ENCODE measurements at places on chromosomes 4 and X.

- no peak for DNase-seq
Observed at GRCh38 chrX:132918523-132918922, 39.9 kb downstream of the HS6ST2 start.

GRCh38 chr4:169098969-169099690, 89.1 kb upstream of the CBR4 start:
- DNase-seq: no peak

- DNase-seq: no peak
Observed at GRCh38 chr4:15331930-15332329, 95.9 kb upstream of the C1QTNF7 start.

DNA sequence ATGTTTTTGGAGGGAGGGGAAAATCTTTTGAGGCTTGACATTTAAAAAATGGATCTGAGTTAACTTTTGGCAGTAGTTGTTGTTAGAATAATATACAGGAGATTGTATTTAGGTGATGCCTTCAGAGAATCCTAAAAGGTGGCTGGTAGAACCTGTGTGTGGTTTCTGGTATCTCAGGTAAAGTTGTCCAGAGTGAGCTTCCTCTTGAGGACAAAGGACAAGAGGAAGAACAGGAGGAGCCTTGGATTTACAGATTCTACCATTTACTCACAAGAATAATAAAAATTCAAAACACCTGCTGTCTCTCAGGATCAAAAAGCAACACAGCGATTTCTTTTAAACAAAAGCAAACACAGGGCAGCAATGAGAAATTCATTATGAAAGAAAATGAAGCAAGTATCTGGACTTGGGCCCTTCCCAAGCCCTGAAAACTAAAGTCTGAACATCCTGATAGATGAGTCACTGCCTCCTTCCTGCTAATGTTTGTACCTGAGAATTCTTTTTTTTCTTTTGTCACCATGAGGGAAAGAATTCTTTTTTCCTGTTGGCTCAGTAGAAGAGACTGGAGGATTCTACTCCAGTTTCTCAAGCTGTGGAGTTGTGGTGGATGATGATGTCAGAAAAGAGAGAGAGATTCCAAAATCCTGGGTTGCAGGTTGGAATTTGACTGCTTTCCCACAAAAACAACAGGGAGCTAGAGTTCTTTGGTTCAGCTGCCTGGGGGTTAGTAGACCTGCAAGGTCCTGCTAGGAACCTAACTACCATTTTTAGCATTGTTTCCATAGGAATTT, 31.5 kb upstream of the RAPGEF2 start:
- DNase-seq: no peak

DNA sequence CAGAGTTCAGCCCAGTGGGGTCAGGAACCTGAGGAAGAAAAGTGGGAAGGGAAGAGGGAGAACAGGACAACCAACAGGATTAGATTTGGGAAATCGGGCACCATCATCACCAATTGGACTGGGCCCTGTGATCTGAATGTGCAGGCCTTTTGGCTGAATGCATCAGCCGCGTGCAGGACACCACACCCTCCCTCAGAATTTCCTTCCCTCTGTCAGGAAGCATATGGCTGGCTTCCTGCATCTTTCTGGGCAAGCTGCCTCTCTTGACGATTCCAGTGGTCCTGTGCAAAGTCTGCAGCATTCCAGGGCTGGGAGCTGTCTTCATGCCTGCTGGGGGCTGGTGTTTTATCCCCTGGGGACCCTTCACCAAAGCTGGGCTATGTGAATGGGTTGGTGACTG, 16.4 kb downstream of the MAGEA4 start:
- no peak for DNase-seq

DNA sequence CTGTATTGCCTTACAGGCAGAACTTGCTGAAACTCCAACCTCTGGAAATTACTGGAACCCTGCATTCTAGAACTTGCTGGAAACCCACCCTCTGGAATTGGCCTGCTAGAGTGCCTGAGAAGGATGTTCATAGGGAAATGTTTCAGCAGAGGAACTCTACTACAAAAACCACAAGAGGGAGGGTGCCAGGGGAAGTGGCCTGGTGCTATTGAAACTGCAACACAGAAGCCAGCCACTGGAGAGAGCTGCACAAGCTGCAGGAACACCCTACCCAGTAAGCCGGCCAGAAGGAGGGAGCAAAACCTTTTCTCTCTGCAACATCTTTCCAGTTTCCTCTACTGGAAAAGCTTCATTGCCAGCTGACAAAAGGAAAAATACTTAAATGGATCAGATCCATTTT, 2.5 kb upstream of the BRWD3 start:
- DNase-seq: peak; percentile 53

GRCh38 chr4:21467551-21467950, 481.0 kb downstream of the KCNIP4 start:
- DNase-seq: no peak

DNA sequence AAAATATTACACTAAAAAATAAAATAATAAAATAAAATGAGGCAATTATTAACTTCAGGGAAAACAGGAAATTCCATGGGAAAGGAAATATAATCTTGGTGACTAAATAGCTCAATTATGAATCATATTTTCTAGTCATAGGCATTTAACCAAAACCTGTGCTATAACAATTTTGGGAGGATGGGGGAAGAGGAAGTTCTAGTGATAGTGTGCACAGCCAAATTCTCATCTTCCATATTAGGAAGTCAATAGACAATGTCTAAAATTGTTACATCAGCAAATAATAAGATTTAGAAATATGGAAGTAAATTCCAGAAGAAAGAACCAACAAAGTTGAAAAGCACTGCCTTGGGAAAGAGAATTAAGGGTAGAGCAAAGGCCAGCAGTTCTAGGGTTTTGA, 2.8 kb downstream of the AWAT2 start:
- DNase-seq: no peak

DNA sequence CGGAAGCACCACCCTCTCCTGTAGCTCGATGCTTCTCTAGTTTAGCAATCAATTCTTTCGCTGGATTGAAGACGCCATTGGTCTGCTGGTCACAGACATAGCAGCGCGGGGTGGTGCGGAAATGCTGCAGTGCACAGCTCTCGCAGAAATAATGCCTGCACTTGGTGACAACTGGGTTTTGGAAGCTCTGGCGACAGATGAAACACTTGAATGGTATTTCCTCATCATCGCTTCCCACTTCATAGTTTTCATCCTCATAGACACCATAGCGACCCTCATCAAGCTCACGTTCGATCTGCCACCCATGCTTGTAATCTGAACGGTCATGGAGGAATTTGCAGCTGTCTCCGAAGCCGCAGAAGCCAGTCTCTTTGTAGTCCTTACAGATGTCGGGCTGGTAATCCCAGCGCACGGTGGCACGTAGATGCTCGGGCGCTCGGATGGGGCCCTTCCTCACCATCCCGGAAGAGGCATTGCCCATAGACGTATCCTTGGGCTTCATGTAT, 854 bp downstream of the RNF113A start:
- DNase-seq: peak; percentile 36

DNA sequence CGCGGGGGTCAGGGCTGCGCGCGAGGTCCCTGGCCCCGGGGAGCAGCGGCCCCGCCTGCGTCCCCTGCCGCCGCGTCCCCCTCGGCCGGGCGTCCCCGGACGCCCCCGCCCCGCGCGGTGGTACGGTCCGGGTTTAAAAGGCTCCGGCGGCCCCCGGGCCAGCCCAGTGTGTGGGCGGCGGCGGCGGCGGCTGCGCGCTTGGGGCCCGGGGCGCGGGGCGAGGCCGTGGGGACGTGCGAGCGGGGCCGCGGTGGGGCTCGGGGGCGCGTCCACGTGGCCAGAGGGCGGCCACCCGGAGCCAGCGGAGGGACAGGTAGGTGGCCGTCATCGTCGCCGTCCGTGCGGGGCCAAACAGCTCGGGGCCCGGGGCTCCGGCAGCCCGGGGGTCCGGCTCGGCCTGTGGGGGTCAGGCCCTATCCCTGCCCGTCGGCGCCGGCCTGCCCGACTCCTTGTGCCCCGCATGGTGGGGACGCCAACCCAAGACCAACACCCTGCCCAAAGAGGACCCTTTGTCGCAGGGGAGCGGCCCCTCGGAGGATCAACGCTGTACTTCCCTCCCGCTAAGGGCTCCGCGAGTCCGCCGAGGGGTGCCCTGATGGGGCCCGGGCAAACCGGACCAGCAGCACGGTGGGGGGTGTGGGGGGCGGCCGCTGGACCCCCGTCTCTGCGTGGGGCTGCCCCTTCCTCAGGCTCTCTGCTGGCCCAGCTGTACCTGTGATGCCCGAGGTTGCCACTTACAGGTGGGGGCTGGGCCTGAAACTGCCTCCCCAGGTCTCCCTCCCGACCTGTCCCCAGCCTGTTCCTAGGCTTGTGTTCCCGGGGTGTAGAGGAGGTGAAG, at the start of gene PLXNA3:
Gene PLXNA3 (plus strand): TSS at position 166 of the 838 bp plus-strand sequence. CDS start 1,903 bp downstream, outside the sequence.
- DNase-seq: peak; percentile 78

DNA sequence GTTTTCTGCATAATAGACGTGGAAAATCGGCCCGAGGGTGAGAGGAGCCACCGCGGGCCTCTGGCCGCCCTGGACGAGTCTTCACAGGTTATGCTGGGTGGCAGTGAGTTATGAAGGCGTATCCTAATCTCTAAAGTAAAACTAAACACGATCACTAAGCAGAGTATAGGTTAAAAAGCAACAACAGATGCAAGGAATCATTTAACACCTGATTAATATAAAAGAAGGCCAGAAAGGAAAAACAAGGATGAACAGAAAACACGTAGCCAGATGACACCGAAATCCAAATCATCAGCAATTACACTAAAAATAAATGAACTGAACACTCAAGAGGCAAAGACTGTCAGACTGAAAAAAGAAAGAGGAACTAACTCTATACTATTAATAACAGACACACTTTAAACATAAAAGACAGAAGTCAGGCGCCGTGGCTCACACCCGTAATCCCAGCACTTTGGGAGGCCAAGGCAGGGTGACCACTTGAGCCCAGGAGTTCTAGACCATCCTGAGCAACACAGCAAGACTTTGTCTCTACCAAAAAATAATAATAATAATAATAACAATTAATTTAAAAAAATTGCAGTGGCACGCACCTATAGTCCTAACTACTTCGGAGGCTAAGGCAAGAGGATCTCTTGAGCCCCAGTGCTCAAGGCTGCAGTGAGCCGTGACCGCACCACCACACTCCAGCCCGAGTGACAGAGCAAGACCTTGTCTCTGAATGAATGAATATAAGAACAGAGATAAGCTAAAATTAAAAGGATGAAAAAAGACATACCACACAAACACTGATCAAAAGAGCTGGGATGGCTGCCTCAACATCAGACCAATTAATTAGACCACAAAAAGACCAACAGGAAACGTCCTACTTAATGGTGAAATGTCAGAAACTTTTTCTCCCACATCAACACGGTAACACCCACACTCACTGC, 30.0 kb downstream of the CTBP1 start:
- no peak for DNase-seq

DNA sequence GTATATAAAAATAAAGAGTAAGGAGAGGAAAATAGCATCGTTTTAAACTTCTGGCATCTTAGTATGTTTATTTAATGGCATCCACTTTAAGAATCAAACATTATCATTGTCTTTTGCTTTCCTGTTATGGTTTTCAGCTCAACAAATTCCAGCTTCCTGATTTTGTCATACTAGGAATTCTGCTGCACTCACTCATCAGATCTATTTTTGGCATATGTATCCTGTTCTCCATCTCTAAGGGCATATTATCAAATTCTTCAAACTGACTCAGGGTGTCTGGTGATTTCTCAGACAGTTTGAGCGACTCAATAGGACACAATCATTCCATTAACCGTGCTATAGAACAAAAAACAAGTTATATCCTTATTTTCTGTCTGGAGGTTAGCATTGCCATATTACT, 248.5 kb upstream of the DIAPH2 start:
- DNase-seq: no peak

- no peak for DNase-seq
Observed at GRCh38 chr4:157244348-157244747, 23.8 kb downstream of the GRIA2 start.

DNA sequence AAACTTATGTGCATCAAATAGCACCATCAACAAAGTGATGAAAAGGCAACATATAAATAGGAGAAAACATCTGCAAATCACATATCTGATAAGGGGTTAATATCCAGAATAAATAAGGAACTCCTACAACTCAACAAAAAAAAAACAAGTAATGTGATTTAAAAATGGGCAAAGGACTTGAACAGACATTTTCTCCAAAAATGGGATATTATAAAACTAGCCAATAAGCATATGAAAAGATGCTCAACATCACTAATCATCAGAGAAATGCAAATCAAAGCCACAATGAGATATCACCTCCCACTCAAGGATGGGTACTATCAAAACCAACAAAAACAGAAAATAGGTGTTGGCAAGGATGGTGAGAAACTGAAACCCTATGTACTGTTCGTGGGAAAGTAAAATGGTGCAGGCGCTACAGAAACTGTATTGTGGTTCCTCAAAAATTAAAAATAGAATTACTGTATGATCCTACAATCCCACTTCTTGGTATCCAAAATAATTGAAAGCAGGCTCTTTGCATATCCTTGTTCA, 2.4 kb downstream of the DNAJB14 start:
- DNase-seq: peak; percentile 17

- DNase-seq: no peak
Observed at GRCh38 chrX:97328853-97329390, 445.2 kb downstream of the RPA4 start.

DNA sequence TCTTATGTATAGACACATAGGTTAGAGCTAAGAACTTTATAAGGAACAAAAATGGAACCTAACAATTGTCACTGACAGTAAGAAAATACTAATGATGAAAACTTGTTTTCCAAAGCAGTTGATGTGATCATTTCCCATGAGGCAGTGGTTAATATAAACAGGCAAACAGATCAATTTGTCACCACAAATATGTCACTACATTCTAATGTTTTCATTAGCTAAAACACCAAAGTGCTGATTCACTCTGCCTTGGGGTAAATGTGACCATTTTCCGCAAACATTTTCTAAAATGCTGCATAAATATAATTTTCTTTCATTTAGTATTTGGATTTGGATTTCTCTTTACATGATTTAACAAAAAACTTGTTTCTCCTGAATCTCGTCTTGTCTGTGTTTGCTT, 408.9 kb upstream of the CTSO start:
- no peak for DNase-seq

- DNase-seq: no peak
Observed at GRCh38 chr4:151689211-151689991, 71.4 kb downstream of the GATB start.

DNA sequence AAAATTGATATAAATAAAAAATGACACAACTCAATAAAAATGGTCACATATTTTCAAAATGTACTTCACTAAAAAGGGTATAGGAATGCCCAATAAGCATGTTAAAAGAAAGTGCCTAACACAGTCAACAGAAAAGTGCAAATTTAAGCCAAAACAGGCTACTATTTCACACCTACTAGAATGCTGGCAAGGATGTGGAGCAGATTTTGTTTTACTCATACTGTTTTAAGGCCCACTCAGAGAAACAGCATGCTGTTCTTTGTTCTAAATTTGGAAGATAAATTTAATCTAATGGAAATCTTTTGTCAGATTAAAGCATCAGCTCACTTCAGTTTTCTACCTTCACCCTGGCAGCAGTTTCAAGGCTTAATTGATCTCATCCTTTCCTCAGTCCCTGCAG, 576.8 kb upstream of the HS3ST1 start:
- no peak for DNase-seq

- no peak for DNase-seq
Observed at GRCh38 chrX:106774981-106775380, 27.5 kb upstream of the TBC1D8B start.
